ENCODE measurements at places on chromosomes 3 and 15.

DNA sequence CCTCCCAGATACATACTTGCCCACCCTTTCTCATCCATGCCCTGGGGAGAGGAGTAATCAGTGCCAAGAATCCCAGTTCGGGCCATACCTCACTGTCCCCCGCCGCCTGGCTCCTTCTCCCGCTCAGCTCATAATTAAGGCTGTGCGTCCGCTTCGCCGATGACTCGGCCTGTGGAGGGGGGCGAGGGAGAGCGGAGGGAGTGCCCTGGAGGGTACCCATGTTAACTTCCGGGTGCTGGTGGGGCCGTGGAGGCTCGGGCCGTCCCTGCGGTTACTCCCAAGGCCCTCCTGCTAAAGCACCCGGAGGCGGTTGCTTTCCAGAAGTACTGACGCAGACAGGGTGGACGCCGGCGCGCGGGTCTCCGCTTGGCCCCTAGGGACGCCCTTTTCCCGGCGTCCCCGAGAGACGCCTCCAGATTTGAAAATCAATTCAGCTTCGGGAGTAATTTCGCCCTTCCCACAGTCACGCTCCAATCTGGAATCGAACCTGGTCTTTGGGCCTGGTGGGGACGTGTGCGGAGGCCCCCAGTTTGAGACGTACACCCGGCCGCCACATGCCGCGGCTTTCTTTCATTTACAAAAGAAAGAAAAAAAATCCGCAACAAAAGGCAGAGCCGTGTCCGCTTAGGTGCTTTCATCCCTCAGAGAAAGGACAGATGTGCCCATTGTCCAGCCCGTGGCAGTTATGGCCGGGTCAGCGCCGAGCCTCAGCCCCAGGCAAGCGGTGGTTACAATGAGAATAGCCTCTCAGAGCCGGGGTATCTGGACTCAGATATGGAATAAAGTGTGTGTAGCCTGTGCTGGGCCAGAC lies 1.0 kb upstream of the ONECUT1 start:
- no peak for DNase-seq

DNA sequence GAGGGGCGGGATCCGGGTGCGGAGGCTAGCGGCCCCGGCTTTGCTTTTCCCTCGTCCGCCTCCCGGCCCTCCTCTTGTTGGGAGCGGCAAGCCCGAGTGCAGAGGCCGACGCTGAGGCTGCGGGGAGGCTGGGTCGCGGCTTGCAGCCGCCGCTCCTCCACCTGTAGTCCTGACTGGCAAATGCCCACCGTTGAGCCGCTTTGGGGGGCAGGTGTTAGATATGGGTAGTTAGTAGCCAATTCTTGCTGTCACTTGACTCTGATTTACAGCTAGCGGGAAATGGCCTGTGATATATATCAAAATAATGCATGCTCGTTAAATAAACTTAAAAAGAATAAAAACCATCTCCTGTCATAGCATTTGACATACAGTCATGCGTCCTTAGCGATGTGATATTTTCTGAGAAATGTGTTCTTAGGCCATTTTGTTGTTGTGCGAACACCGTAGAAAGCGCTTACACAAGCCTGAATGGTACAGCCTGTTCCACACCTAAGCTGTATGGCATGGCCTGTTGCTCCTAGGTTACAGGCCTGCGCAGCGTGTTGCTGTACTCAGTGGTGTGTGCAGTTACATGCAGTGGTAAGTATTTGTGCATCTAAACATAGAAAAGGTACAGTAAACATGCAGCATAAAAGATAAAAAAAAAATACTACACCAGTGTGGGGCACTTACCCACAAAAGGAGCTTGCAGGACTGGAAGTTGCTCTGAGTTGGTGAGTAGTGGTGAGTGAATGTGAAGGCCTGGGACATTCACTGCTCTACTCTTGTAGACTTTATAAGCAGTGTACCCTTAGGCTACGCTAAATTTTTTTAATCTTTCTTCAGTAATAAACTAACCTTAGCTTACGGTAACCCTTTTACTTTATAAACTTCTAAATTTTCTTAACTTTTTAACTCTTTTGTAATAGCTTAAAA lies 873 bp downstream of the CAPN7 start:
- DNase-seq, result no peak

DNA sequence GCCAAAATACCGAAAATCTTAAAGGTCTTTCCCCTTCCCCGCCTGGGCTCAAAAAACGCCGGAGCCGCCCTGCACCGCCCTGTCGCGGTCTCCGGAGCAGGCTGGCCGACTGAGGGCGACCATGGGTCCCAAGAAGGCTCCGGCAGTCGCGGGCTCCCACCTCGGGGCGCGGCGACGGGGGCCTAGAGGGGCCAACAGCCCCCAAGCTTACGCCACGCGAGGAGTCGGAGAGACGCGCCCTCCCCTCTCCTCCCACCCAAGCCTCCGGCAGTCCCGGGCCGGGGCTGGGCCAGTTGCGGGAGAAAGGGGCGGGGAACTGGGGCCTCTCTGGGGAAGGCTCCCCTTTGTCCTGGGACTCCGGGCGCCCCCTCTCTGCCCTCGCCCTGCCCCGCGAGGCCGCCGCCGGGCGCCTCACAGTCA lies 69.2 kb downstream of the GOLGA8B start:
- DNase-seq, result peak; percentile 41

DNA sequence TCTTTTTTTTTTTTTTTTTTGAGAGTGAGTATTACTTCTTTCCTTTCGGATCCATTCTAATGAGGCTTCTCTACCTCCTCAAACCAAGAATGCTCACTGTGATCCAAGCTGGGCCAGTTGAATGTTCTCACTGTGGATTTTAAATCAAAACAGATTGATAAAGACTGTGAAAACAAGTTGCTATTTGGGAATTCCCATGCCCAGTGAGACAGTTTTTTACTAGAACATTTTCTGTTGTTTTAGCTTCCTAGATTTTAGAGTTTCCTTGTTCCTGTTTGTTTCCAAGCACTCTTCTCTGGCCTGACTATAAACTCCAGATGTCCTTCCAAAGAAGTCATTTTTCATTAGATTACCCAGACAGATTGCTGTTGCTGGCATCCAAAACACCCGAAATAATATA lies 60.1 kb upstream of the GALNT15 start:
- DNase-seq, result no peak

DNA sequence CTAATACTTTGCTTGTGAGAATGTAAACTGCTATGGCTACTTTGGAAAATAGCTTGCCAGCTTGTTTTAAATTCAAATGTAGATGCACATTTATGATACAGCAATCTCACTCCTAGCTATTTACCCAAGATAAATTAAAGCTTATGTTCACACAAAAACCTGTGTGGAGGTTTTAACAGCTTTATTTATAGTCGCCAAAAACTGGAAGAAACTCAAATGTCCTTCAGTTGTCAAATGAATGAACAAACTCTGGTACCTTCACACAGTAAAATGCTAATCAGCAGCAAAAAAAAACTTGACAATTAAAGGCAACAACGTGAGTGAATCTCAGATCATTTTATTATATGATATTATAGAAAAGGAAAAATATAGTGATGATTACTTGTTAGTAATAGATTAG lies 248.6 kb upstream of the NECTIN3 start:
- no peak for DNase-seq

- no peak for DNase-seq
Observed at GRCh38 chr3:143484846-143485512, 363.3 kb downstream of the SLC9A9 start.

DNA sequence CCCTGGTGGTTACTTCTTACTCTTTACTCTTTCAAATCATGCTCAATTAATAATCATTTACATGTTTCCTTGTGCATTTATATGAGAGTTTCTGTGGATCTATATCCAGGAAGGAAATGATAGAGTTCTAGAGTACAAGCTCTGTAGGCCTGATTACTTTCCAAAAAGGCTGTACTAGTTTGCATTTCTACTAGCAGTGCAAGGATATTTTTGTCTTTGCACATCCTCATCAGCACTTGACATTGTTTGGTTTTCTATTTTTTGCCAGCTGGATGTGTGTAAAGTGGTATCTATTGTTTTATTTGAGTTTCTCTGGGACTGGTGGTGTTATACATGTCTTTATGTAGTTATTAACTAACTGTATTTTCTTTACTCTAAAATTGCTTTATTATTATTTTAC lies 19.6 kb upstream of the SLC7A14 start:
- DNase-seq, result no peak

DNA sequence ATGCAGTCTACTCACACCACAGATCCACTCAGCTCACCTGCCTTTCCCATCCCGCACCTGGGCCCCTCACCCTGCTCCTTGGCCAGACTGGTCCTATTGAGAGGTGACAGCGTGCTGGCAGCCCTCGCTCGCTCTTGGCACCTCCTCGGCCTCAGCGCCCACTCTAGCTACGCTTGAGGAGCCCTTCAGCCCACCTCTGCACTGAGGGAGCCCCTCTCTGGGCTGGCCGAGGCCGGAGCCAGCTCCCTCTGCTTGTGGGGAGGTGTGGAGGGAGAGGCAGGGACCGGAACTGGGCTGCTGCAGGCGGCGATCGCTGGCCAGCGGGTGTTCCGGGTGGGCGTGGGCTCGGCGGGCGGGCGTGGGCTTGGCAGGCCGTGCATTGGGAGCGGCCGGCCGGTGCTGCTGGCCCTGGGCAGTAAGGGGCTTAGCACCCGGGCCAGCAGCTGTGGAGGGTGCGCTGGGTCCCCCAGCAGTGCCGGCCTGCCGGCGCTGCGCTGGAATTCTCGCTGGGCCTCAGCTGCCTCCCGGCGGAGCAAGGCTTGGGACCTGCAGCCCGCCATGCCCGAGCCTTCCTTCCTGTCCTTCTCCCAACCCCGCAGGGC lies 45.5 kb upstream of the USP3 start:
- no peak for DNase-seq
